ENCODE measurements at places on chromosomes 1 and 21.
A peak's percentile ranks its signal among the peaks of the same experiment; 100 is the strongest.

GRCh38 chr1:186307445-186307844 lies 67.6 kb downstream of the TPR start:
- no peak for DNase-seq

DNA sequence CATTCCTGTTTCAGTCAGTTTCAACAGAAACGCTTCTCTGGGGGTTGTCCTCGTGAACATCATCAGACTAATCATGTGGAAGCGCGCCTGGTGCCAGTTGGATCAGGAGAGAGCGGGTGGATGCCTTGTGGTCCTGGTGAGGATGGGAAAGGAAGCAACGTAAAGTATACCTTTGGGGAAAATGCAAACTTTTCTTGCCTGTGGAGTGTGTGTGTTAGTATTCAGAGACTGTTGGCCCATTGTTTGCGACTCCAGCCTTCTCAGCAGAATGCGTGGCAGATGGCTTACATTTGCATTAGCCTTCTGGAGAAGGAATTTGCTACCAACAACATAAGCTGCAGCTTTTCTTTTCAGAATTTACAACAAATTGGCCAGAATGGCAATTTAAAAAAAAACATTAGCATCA lies 173.9 kb downstream of the RWDD3 start:
- DNase-seq, result peak; percentile 90

DNA sequence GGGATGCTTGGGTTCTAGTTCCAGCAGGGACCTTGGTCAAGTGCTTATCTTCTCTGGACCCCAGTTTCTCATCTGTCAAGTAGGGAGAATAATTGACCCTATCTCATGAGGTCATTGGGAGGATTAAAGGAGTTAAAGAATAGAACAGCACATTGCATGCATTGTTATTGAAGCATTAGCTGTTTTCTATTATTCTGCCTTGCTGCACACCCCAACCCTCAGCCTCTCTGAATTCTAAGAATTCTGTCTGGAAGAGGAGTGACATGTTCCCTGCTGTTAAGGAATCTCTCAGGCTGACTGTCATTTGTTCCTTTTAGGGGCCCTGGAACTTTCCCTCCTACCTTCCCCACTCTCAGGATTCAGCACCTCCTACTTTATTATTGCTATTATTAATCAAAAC lies 73.9 kb downstream of the NENF start:
- DNase-seq, result no peak

- no peak for DNase-seq
Observed at GRCh38 chr1:23290836-23291565, 53.1 kb downstream of the HNRNPR start.

GRCh38 chr1:175073061-175073460 lies 5.4 kb downstream of the TNN start:
- no peak for DNase-seq

- peak; percentile 49 for DNase-seq
Observed at GRCh38 chr1:242586360-242586680, 61.8 kb upstream of the PLD5 start.

DNA sequence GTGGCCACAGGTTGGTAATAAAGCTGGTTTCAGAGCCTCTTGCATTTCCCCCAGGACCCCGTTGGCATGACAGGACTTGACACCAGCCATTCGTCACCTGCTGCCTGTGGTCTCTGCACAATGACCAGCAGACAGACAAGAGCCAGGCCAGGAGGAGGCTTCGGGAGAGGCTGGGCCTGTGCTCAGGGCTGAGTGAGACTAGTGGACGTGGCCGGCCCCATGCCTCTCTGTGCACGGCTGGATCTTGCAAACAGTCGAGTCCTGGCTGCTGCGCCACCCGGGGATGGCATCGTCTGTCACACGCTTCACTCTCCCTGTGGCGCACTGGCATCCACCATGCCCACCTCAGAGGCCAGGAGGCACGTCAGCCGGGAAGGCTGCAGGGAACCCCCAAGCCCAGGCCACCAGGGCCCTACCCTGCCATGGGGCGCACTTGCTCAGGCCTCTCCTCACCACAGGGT lies 177.4 kb upstream of the ARHGEF16 start:
- DNase-seq, result no peak

GRCh38 chr1:179327679-179328078 lies 34.1 kb downstream of the SOAT1 start:
- DNase-seq, result no peak

GRCh38 chr21:45552696-45553391 lies 10.6 kb upstream of the SLC19A1 start:
- no peak for DNase-seq

DNA sequence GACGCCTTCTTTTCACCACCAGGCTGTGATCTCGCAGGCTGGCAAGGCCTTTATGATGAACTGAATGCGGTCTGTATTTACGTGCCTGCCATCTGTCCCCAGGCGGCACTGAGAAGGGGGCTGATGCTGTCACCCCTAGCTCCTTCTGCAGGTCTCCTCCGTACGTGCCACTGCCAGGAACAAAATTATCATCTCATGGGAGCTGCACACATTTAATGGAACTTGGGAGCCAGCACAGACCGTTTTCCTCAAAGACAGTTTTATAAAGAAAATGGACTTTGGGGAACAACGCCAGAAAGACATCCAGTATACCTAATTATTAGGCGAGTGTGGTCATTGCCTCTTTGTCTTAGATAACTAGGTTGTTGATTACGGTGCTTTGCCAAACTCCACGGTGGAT lies 434.5 kb downstream of the KIF26B start:
- DNase-seq, result no peak

GRCh38 chr21:42476388-42477331 lies 19.4 kb downstream of the RSPH1 start:
- DNase-seq, result no peak

DNA sequence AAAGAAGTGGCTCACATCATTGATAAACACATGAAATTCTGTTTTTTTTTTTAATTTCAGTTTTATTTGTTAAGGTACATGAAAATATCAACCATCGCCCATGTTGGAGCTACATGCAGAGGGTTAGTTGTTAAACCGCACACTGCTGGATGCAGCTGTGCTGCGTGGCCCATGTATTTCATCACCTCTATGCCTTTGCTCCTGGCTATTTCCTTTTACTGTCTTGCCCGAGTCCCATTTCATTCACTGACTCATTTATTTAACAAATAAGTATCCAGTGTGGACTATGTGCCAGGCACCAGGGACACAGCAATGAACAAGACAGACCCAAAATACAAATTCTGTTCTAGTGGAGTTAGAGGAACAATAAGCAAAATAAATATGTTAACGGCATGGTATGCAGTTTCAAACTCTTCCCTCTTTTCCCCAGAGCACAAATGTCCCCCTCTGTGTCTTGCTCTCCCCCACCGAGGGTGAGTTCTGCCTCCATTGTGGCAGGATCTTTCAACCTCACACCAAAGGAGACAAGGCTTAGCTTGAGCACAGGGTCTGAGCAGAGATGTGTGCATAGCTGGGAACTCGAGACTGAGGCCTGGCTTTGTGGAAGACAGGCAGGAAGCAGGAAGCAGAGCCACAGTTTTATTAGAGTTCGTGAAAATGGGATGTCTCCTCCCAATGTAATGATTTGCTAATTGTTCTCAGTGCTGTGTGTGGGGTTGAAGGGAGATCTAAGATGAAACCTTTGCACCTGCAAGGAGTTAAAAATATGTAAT lies 44.6 kb downstream of the MAN1C1 start:
- DNase-seq, result no peak

DNA sequence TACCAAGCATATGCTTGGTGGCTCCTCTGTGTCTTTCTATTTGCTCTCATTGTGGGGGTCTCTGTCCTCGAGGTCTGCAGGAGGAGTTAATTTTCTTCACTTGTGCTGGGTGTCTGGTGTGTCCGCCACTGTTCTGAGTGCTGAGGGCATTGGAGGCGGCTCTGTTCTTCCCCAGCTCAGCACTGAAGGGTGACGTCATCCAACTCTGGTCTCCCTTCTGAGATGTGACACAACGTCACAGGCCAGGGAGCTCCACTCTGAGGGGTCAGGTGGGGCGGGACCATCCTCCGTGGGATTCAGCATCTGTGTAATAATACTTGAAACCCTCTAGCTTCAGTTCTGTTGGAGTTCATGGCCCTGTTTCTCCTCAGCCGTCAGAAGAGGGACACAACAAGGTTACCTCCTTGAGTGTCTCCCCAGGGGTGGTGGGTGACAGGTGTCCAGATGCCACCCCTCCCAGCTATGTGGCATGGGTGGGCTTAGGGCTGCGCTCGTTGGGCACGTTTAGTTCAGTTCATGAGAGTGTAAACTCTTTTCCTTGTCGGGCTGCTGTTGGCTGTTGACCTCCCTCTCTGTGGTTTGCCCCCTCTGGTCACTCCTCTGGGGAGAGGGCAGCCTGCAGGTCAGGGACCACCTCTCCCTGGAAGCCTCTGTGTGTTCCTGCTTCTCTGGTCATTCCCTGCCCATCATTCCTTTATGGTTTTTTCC lies 3.1 kb downstream of the IBA57 start:
- no peak for DNase-seq

DNA sequence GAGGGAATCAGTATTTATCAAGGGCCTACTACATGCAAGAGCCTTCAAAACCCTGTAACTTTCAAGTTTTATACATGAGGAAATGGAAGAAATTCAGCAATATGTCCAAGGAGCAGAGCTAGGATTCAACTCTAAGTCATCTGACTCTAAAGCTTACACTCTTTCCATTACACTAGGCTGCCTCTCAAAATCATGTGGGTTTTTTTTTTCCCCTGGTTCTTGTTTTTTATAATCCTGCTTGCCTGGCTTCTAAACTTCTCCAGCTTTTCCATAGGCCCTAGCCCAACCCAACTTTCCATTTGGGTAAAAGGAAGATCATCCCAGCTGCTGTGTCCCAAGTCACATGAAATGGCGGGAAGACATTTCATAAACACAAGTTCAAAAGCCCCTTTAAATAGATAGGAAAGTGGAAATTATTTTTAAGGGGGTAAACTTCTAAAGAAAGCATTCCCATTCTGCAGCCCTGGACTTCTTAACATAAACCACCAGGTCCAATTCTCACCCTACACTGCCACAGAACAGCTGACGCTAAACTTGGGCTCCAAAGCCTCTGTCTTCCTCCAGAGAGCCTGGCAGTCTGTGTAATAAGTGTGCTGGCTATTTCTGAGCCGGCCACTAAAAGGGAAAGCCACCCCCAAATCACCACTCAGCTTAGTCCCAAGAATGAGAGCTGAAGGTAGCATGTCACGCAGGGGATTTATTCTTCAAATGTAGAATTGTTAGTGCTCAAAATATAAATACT lies 46.9 kb downstream of the ITPKB start:
- DNase-seq, result no peak

DNA sequence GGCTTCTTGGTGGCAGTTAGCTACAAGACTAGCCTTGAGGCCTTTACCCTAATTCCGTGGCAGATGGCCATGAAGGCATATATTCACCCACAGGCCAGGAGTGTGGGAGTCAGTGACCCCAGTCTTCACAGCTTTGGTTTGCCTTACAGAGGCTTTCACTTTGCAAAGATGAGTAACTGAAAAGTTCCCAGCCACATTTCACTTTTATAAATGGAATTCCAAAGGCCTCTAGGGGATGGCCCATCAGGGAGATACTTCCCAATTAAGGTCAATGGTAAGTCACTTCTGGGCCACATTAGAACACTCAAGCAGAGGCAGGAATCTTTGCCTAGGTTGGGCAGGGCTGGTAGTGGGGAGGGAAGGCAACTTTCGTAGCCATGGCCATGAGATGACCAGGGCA lies 13.1 kb upstream of the HEYL start:
- DNase-seq, result no peak

DNA sequence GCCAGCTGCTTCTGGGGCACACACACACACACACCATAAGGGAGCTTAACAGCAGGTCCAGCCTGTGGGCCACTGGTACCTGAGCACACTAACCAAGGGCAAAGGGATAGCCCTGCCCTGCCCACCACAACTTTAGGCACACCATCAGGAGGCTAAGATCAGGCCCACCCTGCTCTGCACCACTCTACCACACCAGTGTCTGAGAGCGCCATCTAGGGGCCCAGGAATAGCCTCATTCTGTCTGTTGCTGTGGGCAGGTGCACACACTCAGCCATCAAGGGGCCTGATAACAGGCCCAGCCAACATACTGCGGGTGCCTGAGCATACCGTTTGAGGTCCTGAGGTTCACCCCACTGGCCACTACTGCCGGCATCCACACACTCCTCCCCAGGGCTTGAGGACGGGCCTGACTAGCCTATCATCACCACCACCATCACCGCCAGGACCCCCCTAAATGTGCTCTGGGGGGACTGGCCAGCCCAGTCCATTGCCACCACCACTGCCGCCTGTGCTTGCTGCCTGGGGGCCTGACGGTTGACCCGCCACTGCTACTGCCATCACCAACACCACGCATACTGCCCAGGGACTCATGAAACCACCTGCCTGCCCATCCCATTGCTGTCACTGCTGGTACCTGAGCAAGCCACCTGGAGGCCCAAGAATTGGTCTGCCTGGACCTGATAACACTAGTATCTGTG lies 31.3 kb downstream of the NSL1 start:
- DNase-seq, result no peak

DNA sequence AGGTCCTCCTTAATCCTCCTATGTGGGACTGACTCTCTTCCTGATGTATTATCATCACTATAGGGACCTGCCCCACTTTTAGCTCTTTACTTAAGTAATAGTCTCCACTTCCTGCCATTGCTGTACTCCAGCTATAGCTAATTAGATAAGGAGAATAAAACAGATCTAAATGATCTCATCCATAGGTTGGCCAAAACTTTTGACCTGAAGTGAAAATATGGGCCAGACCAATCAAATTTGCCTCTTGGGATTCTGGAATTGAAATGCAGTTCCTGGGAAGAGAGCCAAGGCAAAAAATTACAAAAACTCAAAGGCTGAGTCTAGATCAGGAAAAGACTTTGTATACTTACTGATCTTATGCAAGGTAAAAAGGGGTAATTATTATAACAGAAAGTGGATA lies 36.1 kb upstream of the PDE4B start:
- DNase-seq, result peak; percentile 24

DNA sequence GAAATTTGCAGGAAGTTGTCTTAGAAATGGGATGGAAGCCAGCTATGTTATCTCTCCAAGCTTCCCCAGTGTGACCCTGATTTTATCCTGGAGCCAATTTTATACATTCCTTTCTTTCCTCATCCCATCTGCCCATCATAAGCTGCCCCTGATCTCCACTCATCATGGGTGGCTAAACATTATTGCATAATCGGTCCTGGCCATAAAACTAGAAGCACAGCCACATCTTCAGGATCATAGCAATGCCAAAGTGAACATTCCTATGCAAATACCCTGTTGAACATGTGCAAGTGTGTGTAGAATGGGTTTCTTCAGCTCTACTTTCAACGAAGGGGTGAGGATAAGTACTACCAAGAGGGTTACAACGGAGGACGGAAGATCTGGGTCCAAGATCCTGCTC lies 50.6 kb upstream of the COG2 start:
- DNase-seq, result no peak

- DNase-seq, result no peak
Observed at GRCh38 chr1:2380816-2381591, 10.3 kb downstream of the MORN1 start.

DNA sequence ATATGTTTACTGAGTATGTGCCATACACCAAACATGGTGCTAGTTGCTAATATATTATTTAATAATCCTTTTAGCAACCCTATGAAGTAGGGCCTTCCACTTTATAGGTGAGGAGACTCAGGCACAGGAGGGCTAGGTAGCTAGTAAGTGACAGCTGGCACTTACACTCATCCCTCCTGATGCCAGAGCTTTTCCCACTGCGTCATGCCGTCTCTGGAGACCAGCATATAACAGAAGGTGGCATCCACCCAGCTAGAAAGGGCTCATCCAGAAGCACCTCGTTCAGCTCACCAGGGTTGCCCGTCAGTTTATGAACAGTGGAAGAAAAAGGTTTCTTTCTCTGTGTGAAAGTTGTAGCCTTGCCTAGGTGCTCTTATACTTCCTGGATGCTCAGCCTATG lies 108.9 kb downstream of the NOS1AP start:
- peak; percentile 52 for DNase-seq
